ENCODE measurements at places on chromosomes 1 and 21.

DNA sequence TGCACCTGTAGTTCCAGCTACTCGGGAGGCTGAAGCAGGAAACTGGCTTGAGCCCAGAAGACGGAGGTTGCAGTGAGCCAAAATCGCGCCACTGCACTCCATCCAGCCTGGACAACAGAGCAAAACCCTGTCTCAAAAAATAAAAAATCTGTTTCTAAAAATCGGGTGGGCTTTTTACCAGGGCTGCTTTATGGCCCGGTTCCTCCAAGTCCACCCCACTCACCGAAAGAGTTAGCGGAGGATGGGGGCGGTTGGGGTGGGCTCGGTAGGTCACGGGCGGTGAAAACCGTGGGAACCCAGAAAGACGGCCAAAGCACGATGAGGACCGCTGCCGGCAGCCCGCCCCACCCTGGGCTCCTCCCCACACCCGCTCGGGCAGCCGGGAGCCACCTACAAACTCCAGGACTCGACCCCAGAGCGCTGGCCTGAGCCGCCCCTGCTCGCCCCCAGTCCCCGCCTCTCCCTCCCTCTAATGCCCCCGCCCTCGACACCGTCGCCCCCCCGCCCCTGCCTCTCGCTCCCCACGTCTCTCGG is 846 bp upstream of the PER3 start:
- DNase-seq = no peak

- DNase-seq = no peak
Measured at GRCh38 chr1:93770640-93771039, 89.0 kb upstream of the BCAR3 start.

GRCh38 chr1:109925159-109925990 is 14.7 kb downstream of the CSF1 start:
- no peak for DNase-seq

DNA sequence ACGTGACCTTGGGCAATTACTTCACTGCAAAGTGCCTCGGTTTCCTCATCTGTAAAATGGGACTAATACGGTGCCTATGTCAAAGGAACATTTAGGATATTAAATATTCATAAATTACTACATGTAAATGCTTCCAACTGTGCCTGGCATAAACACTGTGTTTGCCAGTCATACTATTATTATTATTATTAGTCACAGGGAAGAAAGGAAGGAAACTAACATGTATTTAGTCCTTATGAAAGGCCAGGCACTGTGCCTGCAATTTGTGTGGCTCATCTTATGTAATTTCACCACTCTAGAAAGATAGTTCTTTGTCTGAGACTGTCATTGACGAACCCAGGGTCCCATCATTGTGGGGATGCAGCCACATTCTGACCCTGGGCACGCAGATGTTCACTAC is 45.0 kb downstream of the EPHB2 start:
- DNase-seq = no peak

- DNase-seq = peak; percentile 7
Measured at GRCh38 chr1:24955161-24955560, 25.1 kb upstream of the RUNX3 start.

- no peak for DNase-seq
Measured at GRCh38 chr1:2099886-2100779, 49.9 kb downstream of the PRKCZ start.

DNA sequence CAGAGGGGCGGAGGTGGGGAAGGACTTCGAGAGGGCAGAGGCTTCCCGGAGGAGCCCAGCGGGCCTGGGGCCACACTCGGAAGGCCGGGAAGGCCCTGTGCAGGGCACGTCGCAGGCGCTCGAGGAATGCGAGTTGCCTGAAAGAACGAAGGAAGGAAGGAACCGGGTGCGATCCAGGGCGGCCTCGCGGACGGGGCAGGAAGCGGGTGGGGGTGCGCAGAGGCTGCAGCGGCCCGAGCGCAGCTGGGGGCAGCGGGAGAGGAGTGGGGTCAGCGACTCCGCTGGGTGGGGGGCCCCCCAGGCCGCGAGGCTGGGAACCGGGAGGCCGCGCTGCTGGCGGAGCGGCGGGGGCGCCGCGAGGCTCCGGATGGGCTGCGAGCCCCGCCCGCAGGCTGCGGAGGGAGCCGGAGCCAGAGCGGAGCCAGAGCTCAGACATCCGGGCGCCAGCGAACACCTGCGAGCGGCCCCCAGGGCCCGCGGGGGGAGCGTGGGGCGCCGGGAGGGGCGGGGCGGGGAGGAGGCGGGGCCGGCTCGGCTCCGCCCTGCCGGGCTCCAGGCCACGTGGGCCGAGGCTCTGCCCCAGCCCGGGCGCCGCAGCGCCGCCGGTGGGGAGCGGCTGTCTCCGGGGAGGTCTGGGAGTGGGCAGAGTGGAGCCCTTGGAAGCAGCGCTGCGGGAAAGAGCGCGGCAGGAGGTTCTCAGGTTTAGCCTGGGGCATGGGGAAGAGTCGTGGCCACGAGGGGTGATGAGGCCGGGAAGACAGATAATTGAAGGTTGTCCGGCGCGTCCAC is 4.6 kb downstream of the ID3 start:
- peak; percentile 92 for DNase-seq

DNA sequence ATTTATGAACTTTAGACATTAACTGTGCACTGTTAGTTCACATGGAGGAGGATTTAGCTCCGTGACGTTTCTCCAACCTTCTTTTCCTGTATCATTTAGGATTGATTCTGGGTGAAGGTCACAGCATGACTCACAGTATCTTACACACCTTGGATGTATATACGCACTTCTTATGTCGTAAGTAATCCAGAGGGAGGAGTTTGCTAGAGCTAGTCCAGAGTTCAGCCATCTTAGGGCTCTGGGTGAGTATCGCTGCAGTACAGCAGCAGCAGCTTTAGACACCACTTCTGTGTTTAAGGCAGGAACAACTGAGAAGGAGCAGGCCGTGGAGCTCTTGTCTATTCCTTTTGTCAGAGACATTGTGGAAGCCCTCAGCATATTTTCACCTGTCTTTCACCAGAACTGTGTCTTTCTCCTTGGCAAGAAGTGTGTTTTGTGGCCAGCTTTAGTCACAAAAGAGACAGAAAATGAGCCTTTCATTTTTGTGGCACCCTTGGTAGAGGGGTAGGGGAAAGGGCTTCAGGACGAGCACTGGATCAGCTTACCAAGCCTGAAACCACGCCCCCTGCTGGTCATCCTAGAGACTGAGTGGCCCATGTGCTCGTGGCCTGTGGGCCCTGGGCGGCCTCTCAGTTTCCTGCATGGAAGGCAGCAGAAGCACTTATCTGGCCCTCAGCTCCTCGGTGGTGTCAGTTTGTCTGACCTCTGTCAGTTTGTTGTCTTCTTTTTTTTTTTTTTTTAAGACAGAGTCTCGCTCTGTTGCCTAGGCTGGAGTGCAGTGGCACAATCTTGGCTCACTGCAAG is 64.0 kb downstream of the ADARB1 start:
- DNase-seq = peak; percentile 61

DNA sequence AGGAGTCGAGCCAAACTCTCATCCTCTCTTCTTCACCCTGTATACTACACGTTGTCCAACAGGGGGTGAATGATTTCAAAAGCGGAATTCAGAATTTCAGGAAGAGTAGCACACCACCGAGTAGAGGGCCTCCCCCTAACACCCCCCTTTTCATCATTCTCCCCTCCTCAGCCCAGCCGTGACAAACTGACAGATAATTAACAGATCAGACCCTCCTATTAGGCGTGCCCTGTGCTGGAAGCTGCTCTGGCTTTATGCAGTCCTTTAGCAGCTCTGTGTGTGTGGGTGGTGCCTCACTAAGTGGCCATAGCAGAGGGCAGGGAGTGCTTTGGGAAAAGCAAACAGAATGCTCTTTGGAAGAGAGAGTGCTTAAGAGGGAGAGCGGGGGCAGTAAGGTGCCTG is 44.3 kb downstream of the PEX14 start:
- no peak for DNase-seq

- DNase-seq = no peak
Measured at GRCh38 chr1:19921310-19921709, 2.1 kb downstream of the PLA2G2E start.

DNA sequence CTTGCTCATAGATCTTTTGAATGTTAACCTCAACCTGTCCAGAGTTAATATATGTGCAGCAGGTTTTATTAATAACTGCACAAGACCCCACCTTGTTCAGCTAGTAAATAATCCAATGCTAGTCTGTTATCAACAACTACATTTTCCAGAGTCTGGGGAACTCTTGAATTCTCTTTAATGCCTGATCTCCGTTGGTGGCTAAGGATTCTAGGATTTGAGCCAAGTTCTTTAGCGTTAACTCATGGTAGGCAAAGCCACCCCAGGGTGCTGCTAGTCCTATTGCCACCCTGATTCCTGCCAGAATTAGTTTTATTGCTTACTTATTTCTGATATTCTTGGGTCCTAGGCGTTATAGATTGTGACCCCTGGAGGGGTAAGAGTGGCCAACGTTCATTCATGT is 12.8 kb downstream of the BACE2 start:
- no peak for DNase-seq

DNA sequence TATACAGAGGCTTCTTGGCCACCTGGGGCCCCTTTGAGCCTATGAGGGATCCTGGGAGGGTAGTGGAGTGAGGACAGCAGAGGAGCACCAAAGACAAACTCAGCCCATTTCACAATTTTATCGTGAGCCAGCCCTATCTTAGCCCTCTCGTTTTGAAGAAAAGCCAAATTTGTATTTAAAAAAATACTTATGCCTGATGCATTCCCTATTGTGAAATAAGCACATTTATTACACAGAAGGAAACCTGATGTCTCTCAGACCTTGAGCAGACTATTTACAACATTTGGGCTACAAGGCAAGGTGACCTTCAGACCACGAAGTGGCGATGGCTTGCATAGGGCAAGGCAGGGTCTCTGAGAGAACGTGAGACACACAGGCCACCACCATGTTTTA is 41.3 kb upstream of the H6PD start:
- DNase-seq = no peak

DNA sequence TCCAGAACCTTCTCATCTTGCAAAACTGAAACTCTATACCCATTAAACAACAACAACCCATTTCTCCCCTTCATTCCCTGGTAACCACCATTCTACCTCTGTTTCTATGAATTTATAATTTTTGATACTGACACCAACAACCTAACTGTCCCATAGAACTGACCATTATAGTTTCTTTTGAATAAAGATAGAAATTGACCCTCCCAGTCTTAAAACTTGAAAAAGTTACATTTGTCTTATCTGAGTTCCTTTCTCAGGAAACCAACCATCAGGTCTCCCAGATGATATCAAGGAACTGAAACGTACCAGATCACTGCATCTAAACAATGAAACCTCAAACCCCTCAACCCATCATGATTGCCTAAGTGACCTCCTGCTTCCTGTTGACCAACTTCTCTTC is 27.1 kb downstream of the RNF115 start:
- DNase-seq = no peak

DNA sequence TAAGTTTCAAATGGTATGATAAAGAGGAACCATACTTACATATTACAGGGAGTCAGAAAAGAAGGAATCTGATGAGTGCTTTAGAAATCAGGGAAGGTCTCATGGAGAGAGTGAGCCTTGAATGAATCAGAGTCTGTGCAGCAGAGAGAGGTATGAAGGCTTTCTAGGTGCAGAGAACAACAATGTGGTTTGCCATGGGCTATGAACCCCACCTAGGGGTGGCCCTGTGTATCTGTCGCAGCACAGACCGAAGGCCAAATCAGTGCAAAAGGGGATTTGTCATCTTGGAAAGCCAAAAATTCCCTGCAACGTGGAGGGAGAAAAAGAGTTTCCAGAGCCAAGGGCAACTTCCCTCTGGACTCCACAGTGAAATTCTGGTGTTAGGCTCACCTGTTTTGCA is 3.5 kb downstream of the PAPPA2 start:
- DNase-seq = no peak

DNA sequence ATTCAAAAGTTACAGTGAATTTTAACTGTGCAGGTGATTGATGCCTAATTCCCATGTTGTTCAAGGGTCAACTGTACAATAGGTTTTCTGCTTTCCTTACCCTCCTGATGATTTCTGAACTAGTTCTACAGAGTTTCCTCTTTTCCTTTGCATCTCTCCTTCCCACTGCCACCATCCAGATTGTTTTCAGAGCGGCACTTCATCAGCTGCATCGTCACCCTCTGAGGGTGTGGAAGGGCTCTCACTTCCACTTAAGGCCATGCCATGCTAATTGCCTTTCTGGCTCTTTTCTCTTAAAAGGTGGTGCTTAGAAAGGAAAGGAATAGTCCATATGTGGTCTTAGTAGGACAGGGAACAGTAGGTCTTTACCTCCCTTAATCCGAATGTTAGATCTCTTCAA is 39.1 kb downstream of the DISC1 start:
- no peak for DNase-seq

- DNase-seq = no peak
Measured at GRCh38 chr1:61674221-61674620, 50.7 kb downstream of the TM2D1 start.

- DNase-seq = no peak
Measured at GRCh38 chr1:22808186-22808675, 97.6 kb downstream of the EPHB2 start.

DNA sequence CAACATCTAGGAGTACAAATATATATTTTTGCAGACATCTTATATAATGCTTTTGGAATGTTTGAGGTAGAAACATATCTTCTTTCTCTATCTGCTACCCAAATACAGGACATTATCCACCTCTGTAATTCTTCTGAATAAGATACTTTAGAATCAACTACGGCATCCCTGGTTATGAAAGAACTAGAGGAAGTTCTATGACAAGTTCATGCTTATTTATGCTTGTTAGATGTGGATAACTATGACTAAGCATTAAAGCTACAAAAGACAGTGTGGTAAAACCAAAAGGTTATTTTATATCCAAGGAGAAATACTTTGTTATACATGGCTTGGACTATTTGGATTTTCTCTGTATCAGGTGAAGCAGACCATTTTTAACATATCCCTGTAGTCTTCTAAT is 894.0 kb downstream of the KCNT2 start:
- no peak for DNase-seq

- no peak for DNase-seq
Measured at GRCh38 chr1:171966426-171967220, 125.3 kb downstream of the DNM3 start.

DNA sequence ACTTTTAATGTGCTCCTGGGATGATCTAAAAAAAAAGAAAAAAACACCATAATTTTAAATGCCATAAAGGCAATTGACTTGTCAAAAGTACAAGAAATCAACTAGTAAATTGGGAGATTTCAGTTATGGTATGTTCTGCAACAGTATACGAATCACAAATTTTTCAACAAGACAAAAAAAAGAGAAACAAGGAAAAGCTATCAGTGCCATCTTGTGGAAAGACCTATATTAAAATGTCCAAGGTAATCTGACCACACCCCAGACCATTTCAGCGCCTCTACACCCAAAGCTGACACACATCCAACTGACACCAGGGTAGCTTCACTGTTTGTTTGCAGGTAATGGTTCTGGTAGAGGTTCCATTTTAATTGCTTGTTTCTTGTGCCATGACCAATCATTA is 5.0 kb upstream of the DUSP23 start:
- no peak for DNase-seq

- no peak for DNase-seq
Measured at GRCh38 chr1:210369425-210369824, 40.7 kb downstream of the HHAT start.

GRCh38 chr1:11923069-11923826 is 3.0 kb downstream of the KIAA2013 start:
- DNase-seq = no peak

GRCh38 chr1:109531826-109532364 is 7.8 kb upstream of the GPR61 start:
- no peak for DNase-seq

All from right hindlimb (tissue), 1 donor.